NCI-H2029 treated with DMSO at 0.1 percent for 48 hours (cell line): ENCODE measurements at places on chromosomes 3 and 15.

DNA sequence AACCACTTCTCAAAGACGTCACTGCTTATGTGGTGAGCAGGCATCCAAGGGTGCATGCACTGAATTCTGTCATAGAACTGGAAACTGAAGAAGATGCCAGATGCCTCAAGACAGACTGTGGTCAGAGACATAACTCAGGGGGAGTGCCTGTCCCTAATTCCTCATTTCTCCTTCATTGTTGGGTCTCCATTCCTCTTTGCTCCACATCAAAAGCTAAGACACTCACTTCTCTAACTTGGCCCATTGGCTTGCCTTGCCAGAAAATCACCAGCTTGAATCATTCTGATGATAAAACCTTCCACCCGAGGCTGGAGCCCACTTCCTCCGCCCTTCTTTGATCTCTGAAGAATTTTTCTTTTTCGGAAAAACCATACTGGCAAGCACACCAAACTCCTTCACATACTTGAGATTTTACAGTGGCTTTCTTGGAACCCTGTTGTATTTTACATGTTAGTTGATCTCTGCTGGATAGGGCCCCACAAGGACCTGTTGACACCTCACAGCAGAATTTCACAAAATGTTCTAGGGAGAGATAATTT, 69.9 kb downstream of the COL8A1 start:
- no peak for DNase-seq

GRCh38 chr15:27549746-27550145, 549.4 kb downstream of the OCA2 start:
- DNase-seq, result no peak

DNA sequence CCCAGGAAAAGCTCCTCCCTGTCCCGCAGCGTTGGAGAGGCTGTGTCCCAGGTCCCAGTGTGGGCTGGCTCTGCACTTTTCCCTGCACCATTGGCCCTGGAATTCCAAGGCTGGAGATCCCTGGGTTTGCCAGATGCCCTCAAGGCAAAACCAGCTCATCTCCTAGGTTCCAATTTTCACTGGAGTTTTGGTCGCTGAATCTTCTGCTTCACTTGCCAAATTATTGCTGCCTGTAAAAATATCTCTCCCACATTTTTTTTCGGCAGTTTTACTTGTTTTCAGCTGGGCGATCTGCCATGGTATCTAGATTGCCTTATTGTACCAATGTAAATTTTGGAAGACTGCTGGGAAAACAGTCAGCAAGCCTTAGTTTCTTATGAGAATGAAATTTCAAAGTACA, 150.9 kb upstream of the ATP10A start:
- no peak for DNase-seq

DNA sequence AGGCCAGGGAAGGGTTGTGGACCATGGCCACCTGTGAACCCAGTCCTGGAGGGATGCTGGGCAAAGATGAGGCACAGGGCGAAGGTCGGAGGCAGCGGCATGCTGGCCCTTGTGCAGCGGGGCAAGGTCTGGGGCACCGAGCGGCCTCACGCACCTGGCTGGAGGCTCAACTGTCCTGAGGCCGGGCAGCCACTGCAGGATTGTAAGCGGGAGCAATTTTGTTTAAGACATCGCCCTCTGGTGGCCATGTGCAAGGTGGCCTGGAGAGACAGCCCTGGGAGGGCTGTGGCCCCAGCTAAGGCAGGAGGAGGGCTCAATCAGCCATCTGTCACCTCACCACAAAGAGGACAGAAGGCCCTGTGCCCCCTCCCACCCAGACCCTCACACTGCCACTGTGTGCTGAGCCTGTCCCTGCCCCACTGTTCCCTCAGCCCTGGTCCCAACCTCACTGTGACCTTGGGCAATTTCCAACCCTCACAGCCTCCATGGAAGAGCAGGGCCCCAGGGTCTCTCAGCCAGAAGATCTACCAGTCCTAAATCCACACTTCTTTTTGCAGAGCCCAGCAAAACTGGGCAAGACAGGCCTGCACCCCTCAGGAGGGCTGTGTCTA, 46.2 kb downstream of the TPRA1 start:
- DNase-seq, result peak; percentile 66

GRCh38 chr3:185540695-185541094, 11.7 kb downstream of the LIPH start:
- DNase-seq, result no peak

- DNase-seq, result no peak
Measured at GRCh38 chr15:100714034-100714748, 111.8 kb downstream of the ASB7 start.
